ENCODE measurements at places on chromosomes 2 and 18.

DNA sequence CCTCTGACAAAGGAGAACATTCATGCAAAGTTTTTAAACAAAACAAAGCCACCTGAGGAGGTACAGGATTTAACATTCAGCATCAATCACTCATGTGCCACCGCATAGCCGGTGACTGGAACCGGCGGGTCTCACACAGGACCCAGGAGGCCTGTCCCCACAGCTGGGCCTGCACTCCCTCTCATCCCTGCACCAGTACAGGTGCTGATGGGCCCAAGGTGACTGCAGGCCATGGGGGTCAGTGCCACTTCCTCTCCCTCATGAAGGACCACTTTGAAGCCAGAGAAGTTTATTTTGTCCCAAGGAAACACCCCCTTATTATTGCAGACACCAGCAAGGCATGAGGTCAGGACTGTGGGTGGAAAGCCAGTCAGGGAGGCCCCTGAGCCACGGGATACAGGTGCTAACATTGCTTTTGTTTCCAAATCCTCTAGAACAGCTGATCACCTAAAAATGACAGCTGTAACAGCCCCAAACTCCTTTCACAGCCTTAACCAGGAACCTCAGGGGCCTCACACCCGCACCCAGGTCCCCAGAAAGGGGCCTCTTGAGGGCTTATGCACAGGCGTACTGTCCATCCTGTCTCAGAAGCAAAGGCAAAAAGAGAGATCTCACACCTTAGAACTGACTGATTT is 14.0 kb downstream of the PARD6G start:
- DNase-seq, result no peak

GRCh38 chr2:215003001-215003400 is 135.4 kb downstream of the ABCA12 start:
- DNase-seq, result peak; percentile 10

- DNase-seq, result no peak
These were observed 111.1 kb downstream of the ADCYAP1 start for GRCh38 chr18:1015777-1016176.

- DNase-seq, result no peak
These were observed 30.4 kb downstream of the CYTIP start for GRCh38 chr2:157413326-157414035.

DNA sequence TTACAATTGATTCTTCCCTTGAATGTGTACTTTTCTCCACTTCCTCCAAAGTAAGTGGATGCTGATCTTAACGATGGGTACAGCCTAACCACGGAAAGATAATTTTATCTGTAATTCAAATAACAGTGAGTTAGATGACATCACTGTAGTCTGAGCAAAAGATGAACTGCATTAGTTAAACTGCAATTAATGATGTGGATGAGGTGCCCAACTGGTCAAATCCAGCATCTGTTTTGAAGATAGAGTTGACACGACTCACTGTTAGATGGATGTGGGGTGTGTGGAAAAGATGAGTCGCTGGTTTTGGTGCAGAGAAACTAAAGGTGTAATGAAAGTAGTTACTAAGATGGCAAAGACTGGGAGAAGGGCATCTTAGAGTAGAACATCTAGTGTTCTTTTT is 270.5 kb upstream of the MEIS1 start:
- no peak for DNase-seq

Data from AG08395 (cell line).